ENCODE measurements at places on chromosomes 13 and 19.

- no peak for DNase-seq
These were observed 2.1 kb downstream of the ACTN4 start for GRCh38 chr19:38649305-38650171.

DNA sequence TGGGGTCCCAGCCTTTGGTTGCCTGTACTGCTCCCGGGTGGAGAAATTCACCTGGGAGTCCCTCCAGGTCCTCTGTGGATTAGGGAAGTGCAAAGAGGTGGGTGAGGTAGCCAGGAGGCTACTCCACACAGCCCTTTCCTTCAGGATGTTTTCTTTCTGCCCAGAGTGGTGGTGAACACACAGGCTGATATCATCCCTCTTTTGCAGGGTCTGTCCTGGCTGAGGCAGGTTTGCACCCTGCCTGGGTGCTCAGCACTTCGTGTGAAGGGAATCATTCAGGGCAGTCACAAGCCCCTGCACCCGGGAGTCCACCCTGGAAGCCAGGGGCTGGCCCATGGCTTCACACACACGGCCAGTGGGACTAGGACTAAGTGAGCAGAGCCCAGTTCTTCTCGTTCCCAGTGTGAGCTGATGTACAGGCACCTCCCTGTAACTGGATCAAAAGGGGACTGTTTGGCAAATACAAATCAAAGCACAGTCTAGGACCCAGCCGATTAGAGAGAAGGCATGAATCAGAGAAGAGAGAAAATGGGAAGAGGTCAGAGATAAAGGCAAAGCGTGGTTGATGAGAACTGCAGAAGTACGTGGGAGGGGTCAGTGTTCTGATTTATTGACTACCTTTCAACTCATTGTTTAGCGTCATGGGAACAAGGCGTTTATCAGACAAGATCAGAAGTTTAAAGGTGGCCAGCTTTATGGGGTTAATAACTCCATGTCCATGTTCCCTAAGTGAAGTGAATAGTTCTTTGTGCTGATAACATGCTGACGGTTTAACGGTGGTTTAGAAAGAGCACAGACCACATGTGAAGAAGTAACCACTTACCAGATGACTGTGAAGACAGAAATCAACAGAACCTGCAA, 30.4 kb upstream of the SPATA13 start:
- no peak for DNase-seq

- no peak for DNase-seq
These were observed 525 bp upstream of the COG3 start for GRCh38 chr13:45464141-45464686.

- DNase-seq = no peak
These were observed 31.0 kb upstream of the KATNAL1 start for GRCh38 chr13:30338331-30338851.

DNA sequence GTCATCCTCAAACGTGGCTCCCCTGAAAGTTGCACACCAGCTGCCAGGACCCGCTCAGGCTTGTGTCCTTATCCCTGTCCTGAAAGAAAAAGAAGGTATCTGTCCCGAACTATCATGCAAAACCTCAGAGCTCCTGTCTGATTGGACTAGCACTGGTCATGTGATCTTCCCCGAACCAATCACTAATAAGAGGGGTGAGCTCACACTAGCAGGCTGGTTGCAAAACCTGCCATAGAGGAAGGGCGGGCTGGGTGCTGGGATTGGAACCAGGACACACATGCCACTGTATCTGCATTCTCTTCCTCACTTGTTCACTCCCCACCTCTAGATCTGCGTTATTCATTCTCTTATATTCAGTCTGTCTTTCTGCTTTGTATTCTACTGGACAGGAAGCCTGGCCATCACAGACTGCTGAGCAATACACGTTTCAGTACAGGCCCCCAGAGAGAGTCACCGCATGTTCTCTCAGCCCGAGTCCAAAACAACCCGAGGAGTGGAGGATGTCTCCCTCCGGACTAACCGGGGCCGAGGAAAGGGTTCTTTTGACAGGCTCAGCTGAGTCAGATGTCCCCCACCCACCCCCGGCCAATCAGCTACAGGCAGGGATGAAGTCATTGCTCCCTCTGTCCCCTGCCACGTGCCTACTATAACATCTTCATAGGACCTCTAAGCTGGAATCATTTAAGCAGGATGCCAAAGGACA, 97.7 kb downstream of the SIPA1L3 start:
- DNase-seq = peak; percentile 34

- DNase-seq = no peak
These were observed 49.9 kb downstream of the KCTD12 start for GRCh38 chr13:76836311-76836710.

- DNase-seq = no peak
These were observed 26.2 kb downstream of the FREM2 start for GRCh38 chr13:38713046-38713445.

- DNase-seq = peak; percentile 53
These were observed 366.4 kb downstream of the KLF12 start for GRCh38 chr13:73767747-73768315.

DNA sequence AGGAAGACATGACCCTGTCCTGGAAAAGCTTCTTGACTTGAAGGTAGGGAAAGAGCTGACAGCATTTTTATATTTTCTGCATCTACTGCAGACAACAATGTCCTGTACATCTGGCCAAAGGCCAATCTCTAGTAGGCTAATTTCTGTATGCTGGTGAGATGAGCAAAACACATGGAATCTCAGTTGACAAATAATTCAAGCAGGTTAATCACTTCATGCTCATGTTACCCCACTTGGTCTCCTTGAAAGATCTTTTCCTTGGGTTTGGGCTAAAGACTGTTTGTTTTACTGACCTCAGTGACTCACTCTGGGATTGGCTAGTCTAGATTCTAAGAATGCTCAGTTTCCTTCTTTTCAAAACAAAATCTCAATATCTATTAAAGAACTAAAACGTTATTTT, 298.8 kb downstream of the LMO7 start:
- DNase-seq = no peak

- no peak for DNase-seq
These were observed 38.4 kb downstream of the DACH1 start for GRCh38 chr13:71828564-71828963.

- peak; percentile 49 for DNase-seq
These were observed 48.0 kb downstream of the RFX2 start for GRCh38 chr19:6062274-6062673.

DNA sequence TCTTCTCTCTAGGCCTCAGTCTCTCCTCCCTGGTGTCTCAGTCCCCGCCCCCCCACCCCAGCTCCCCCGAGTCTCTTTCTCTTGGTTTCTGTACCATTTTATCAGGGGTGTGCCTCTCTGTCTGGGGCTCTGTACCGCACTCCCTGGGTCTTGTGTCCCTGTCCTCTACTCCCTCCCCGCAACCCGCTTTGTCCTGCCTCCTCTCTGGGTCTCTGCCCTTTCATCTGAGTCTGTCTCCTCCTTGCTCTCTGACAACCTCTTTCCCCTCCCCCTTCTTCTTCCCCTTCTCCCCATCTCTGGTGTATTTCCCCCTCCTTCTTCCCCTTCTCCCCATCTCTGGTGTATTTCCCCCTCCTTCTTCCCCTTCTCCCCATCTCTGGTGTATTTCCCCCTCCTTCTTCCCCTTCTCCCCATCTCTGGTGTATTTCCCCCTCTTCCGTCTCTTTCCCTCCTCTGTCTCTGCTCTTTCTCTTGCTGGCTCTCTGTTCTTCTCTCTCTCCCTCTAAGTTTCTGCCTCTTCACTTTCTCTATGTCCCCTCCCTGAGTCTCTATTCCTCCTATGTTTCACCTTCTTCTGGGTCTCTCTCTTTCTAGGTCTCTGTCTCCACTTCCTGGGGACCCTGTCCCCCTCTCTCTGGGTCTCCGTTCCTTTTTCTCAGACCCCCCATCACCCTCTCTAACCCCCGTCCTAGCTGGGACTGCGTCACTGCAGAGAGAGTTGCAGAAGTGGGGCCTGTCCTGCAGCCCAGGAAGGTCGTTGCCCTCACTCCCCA, 2.2 kb upstream of the KCNC3 start:
- DNase-seq = peak; percentile 26

DNA sequence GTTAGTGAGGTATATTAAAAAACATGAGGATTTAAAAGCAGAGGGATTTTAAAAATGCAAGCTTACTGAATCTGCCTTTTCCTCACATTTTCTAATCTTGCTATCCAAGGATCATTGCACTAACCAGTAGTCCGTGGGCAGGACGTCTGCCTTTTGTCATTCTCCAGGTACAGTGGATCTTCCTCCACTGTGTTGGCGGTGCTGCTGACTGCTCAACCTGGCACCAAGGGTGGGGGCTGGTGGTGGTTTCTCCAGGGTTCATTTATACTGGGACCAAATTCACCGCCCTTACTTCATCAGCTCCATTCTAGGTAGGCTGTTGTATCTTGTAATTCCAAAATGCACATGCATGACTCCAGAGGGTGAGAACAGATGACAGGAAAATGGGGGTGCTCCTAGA, 169.3 kb downstream of the STK24 start:
- DNase-seq = no peak

DNA sequence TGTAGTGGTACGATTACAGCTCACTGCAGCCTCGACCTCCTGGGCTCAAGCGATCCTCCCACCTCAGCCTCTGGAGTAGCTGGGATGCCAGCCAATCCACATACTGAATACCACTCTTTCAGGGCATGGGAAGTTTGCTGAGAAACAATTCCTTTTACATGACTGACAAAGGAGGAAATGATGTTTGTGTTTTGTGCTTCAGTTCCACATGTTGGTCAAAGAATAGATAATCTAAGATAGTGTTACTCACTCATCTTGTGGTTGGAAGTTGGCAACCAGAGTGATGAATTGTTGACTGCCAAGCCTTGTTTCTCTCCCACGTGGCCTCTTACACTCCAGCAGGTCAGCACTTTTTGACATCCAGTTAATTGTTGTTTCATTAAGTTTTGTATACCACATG, 7.6 kb downstream of the MBD3L2B start:
- DNase-seq = peak; percentile 11

DNA sequence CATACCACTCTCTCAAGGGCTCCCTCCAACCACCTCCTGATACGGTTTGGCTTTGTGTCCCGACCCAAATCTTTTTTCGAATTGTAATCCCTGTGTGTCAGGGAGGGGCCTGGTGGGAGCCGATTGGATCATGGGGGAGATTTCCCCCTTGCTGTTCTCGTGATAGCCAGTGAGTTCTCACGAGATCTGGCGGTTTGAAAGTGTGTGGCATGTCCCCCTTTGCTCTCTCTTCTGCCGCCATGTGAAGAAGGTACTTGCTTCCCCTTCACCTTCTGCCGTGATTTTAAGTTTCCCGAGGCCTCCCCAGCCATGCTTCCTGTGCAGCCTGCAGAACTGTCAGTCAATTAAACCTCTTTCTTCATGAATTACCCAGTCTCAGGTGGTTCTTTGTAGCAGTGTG, 34.7 kb upstream of the SLC15A1 start:
- DNase-seq = no peak

- peak; percentile 19 for DNase-seq
These were observed 35.8 kb upstream of the MEDAG start for GRCh38 chr13:30870049-30870884.

- DNase-seq = no peak
These were observed 379.4 kb upstream of the DACH1 start for GRCh38 chr13:72246396-72246795.

DNA sequence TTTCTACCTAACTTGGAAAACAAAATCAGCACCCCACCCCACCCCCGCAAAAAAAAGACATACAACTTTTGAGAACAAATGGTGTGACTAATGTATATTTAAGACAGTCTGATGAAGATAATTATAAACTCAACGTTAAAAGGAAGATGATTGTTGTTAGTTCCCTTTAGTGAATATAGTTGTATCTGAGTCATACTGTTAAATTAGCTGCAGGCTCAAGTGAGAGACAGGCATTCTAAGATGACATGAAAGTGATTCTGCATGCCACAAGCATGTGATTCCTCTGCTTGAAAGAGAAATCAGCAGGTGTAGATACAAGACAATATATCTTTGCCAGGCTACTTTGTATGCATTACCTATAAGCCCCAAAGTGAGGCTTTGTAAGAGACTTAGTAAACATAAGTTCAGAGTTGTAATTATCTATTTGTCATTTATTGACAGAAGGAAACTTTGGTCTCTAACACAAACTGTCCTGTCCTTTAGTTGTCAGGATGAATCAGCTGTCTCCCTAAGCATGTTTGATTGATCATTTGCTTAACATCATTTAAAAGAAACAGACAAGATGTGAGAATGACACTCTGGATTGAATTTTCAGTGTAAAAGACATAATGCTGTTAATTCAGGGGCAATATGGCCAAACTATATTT, 319.4 kb upstream of the HTR2A start:
- DNase-seq = no peak

DNA sequence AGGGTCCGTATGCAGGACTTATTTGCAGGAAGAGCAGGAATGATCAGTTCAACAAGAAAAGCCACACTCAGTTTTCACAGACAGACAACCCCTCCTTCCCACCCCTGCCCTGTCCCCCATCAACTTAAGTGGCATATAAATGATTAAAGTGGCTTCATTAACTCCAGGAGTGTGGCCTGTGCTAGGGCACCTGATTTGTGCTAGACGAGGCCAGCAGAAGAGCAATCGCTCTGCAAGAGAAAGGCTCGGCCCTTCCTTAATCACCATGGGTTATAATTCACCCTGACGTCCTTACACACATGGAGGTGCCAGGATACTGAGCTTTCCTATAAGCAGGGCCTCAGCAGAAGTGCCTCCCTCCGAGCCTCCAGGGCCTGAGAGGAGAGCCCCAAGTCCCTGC, 14.6 kb downstream of the C19orf12 start:
- DNase-seq = no peak

- DNase-seq = no peak
These were observed 1.7 kb upstream of the ELANE start for GRCh38 chr19:850221-850978.

GRCh38 chr13:74217811-74218210, 83.6 kb upstream of the KLF12 start:
- DNase-seq = no peak

DNA sequence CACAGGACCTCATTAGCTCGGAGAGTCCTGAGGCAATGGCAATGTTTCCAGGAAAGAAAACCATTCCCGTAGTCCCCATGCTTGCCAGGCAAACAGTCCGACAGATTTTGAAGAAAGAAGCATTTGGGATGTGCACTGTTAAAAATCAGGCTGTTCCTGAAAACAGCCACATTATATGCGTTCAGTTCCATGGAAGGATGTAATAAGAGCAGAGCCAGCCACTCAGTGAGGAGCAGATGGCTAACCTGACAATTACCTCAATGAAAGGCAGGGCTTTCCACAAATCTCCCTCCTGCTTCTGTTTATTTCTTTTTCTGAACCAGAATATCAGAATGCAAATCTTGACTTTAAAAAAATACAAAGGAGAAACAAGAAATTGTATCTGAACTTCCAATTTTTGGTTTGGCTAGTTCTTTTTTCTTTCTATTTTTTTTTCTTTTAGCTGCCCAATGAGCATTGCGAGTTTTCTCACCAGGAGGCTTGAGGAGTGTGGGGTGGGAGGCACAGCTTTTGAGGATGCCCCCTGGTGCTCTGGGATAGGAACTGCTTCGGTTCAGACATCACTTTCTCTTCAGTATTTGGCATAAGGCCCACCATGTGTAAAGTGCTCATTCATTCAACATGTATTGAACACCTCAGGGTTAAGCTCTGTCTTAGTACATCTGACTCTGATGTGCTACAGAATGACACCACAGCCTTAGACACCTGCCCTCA, 124.2 kb downstream of the TBC1D4 start:
- peak; percentile 71 for DNase-seq

GRCh38 chr19:29943615-29944014, 1.6 kb downstream of the URI1 start:
- DNase-seq = no peak

All from CD4-positive, alpha-beta T cell treated with Interleukin-21 for 1 hour (primary cell).